ENCODE measurements at places on chromosomes 4 and X. TPM values are rescaled to one million over a fixed set of nuclear protein-coding genes. Genes with fewer than 3 reads are reported as not detected.

TTC29 gene
- total RNA-seq: not detected

FAM53A gene
- total RNA-seq: 1.4 TPM

CCDC120 gene
- total RNA-seq: 4.5 TPM

LYAR gene
- 28.1 TPM for total RNA-seq

QRFPR gene
- not detected for total RNA-seq

FGF5 gene
- total RNA-seq: 0.44 TPM

Measured in A549 treated with CpdA at 1 μM for 4 hours (cell line).